EH (cell line): ENCODE measurements at places on chromosomes 2 and 18.

GRCh38 chr2:170905864-170906263, 23.2 kb upstream of the GORASP2 start:
- DNase-seq: no peak

GRCh38 chr2:23418461-23418911, 33.5 kb downstream of the KLHL29 start:
- peak; percentile 81 for DNase-seq

GRCh38 chr2:142650601-142651000, 226.9 kb upstream of the KYNU start:
- no peak for DNase-seq

GRCh38 chr18:11726556-11726955, 37.5 kb downstream of the GNAL start:
- DNase-seq: no peak

GRCh38 chr2:71614976-71615766, 161.8 kb downstream of the DYSF start:
- peak; percentile 70 for DNase-seq

- no peak for DNase-seq
Measured at GRCh38 chr2:232829988-232830387, 40.1 kb upstream of the SNORC start.

DNA sequence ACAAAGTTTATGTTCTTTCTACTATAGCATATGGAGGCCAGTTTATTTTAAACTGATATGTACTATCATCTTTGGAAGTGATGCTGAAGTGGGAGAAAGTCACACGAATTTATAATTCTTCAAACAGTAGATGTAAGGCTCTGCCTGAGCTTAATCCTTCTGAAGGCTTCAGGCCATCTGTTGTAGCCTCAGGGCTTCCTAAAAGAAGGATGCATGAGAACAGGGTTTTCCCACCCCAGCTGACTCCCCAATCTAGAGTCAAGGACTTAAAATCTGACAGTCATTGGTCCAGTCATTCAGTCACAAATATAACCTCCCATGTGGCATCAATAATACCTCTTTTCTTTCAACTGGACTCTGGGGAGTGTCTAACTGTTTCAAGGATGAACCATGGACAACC, 330.5 kb downstream of the KCNS3 start:
- DNase-seq: no peak

DNA sequence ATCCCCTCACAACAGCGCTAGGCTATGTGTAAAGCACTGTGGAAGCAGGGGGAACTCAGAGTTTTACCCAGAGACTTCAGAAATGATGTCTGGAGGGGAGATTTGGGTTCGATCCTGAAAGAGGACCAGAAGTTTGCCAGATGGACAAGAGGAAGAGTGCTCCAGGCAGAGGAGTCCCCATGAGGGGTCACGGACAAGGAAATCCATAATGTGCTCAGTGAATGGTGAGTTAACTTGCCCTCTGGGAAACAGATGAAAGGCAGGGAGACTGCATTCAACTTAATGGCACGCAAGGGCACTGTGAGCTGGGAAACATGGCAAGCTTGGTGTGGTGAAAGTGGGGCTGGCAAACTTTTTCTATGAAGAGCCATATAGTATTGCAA, 6.0 kb upstream of the ASAP2 start:
- DNase-seq: no peak

GRCh38 chr2:145235312-145235711, 715.4 kb upstream of the ZEB2 start:
- no peak for DNase-seq

DNA sequence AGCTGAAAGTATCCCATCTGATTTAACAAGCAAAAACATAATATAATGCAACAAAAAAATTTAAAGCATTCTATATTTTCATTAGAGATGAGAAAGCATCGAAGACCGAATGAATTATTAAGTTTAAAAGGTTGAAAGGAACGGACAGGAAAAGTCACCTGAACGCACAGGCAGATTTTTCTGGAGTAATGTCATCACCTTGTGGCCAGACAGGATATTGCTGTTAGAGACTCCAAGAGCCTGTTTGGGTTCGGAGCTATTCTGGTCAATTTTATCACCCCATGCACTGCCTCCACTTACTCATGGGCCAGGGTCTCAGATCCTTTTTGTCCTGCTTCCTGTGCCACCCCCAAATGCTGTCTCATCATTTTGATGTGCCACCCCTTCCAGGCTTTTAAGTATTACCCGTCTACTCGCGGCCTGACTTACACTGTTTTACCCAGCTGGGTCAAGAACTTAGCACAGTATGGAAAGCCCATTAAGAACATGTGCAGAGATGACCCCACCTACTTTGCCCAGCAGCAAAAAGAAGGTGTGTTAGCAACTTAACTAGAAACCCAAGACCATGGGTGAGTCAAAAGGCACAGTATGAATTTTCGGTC, 27.3 kb downstream of the GKN2 start:
- DNase-seq: peak; percentile 52

DNA sequence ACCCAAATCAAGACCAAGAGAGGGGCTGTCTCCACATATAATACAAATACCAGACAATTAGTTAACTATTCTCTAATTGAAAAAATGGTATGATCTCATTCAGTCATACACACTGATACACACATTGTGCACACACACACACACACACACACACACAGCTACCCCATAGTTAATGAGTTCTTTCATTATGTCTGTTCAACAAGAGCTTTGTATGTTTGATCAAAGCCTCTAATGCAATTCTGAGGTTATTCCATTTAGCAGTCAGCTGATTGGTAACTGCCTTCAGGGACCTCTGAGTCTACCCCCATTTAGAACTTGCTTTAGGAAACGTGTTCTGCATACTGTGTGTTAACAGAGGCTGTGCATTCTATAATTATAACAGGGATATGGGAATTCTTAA, 741.4 kb upstream of the LRRTM4 start:
- no peak for DNase-seq
